ENCODE measurements at places on chromosomes 4 and X. TPM values are rescaled to one million over a fixed set of nuclear protein-coding genes. Genes with fewer than 3 reads are reported as not detected.

Gene TIMP1
- total RNA-seq, result 93.0 TPM

- peak overlapping the region; percentile 81 for H3K4me3 ChIP-seq
- H3K36me3 ChIP-seq, result no peaks in the 10 kb centered on the region
- H3K4me1 ChIP-seq, result peaks cover 4% of the 10 kb centered on the region
- no peaks in the 10 kb centered on the region for H3K27me3 ChIP-seq
Measured at GRCh38 chr4:7938609-7939376, 868 bp downstream of the AFAP1 start.

Gene TGIF2LX
- not detected for total RNA-seq

DNA sequence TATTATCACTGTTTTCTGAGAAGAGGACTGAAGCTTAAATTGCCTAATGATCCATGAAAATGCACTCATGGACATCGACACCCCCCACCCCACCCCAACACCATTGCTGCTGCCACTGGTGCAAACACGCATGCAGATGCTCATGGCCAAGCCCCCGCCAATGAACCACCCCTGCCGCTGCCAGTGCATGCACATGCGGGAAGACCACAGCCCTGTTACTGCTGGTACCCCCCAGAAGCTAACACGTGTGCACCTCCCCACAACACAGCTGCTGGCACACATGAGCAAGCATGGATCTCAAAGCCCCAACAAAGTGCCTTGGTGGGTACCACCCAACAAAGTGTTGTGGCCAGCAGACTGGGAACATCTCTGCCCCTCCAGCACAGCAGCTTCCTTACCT lies 594.1 kb upstream of the FAT1 start:
- no peaks in the 10 kb centered on the region for H3K27me3 ChIP-seq
- H3K4me1 ChIP-seq, result no peaks in the 10 kb centered on the region
- H3K4me3 ChIP-seq, result no peak overlapping the region
- H3K36me3 ChIP-seq, result no peaks in the 10 kb centered on the region

- no peak overlapping the region for H3K4me3 ChIP-seq
- no peaks in the 10 kb centered on the region for H3K27me3 ChIP-seq
- DNase-seq, result no peak
- no peaks in the 10 kb centered on the region for H3K4me1 ChIP-seq
- no peak overlapping the region for H3K27ac ChIP-seq
Measured at GRCh38 chr4:125492957-125493356, 178.2 kb downstream of the FAT4 start.

GRCh38 chr4:6926681-6927478 lies 17.3 kb downstream of the TBC1D14 start:
- H3K27ac ChIP-seq, result peak overlapping the region; percentile 80
- peaks cover 13% of the 10 kb centered on the region for H3K36me3 ChIP-seq
- no peak overlapping the region for H3K4me3 ChIP-seq
- H3K4me1 ChIP-seq, result peaks cover 39% of the 10 kb centered on the region

DNA sequence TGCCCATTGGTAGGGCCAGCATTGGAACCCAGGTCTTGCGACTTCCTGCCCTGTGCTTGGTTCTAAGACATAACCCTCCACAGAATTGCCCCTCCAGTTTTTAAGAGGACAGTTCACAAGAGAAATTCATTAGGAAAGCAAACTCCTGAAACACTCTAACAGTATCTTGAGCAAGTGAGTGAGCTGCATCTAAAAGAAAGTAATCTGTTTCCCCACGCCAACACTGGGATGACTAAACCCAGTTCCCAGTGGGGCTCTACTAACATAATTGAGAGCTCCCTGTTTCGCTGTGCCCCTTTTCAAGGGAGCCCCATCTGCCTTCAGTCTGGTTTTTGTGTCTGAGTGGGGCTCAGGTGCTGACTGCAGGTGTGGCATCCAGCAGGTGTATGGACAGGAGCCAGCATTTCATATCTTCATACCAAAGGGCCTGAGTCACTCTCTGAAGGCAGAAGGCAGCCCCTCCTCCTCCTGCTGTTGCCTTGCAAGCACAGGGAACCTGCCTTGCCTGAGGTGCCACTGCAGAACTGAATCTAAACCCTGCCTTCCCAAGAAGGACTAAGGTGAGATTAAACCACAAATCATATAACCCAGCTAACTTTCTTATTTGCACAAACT lies 8.0 kb downstream of the AMOT start:
- DNase-seq, result peak; percentile 72
- H3K27ac ChIP-seq, result no peak overlapping the region
- no peak overlapping the region for H3K4me3 ChIP-seq
- H3K27me3 ChIP-seq, result peaks cover 4% of the 10 kb centered on the region
- H3K4me1 ChIP-seq, result no peaks in the 10 kb centered on the region

Gene GC
- 4.1 TPM for total RNA-seq

- no peak overlapping the region for H3K27ac ChIP-seq
- no peak for DNase-seq
Measured at GRCh38 chrX:31168551-31168950, 96.7 kb upstream of the FTHL17 start.

DNA sequence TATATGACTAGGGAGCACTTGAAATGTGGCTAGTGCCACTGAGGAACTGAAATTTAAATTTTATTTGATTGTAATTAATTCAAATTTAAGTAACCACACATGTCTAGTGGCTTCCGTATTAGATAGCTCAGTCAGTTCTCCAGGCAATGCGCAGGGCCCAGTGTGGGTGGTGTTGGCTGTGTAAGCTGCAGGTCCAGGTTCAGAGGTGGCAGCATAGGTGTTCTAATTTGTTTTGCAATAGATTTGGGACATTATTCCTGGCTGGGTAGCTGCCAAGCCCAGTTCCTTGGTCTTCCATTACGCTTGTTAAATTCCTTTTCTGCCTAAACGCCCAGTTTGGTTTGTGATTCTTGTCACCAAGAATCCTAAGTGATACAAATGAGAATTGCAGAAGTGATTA lies 79.5 kb downstream of the FAM184B start:
- DNase-seq, result no peak
- H3K4me3 ChIP-seq, result no peak overlapping the region
- H3K36me3 ChIP-seq, result no peaks in the 10 kb centered on the region
- no peaks in the 10 kb centered on the region for H3K27me3 ChIP-seq
- H3K27ac ChIP-seq, result no peak overlapping the region

GRCh38 chr4:132114885-132115284 lies 1034.2 kb upstream of the PCDH10 start:
- no peak overlapping the region for H3K4me3 ChIP-seq
- DNase-seq, result no peak
- no peaks in the 10 kb centered on the region for H3K27me3 ChIP-seq
- H3K27ac ChIP-seq, result no peak overlapping the region
- no peaks in the 10 kb centered on the region for H3K4me1 ChIP-seq

Gene SHROOM4
- 2.2 TPM for total RNA-seq
